ENCODE measurements at places on chromosomes 3 and 15. TPM values are rescaled to one million over a fixed set of nuclear protein-coding genes. Genes with fewer than 3 reads are reported as not detected.

DNA sequence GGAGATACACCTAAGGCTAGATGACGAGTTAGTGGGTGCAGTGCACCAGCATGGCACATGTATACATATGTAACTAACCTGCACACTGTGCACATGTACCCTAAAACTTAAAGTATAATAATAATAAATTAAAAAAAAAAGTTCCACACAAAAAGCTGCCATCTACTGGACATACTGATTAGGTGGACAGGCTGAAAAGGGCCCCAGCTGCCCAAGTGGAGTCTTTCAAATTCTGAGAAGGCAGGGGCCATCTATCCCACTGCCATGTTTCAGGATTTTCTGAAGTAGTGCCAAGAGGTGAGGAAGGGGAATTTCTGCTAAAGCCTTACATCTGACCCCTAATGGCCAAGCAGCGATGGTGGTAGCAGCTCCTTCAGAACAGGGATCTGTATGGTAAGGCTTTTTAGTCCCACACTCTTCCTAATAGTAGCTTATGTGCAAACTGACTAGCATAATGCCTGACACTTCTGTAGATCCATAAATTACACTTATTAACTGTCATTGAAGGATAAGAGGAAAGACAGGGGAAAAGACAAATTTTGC is 7.7 kb downstream of the FSTL1 start:
- no peak for DNase-seq

DNA sequence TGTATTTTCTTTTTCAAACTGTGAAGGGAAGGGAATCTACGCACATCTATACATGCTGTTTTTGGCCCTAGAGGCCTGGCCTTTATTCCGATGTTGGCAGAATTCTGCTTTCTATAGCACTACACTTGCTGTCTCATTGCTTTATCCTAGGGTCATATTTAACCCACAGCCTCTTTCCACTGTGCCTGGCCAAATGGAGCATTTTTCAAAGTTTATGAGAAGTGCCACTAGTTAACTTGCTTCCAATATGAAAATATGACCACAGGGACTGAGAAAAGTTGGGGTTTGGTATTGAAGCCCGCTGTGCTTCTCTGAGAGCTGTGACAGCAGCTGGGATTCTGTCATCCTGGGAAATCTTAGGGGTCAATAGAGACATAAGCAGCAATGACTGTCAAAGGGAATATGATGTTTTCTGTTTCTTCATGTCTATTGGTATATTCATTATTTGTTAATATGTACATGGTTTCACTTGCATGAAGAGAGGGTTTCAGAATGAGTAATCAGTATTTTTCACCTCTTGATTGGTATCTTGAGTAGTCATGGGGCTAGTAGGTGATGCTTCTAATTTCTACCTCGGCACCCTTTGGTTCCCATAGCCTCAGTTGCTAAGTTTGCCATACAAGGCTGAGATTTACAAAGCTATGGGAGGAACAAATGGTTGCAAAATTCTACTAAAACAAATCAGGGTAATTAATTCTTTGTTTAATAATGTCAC is 275.8 kb upstream of the RBMS3 start:
- no peak for DNase-seq

Gene FES
- polyA plus RNA-seq: 30.0 TPM

Gene IL17RE
- 4.3 TPM for polyA plus RNA-seq

Gene ARHGEF26
- polyA plus RNA-seq: 21.3 TPM

Gene PAQR9
- polyA plus RNA-seq: 0.03 TPM
